ENCODE measurements at places on chromosomes 5 and 9. TPM values are rescaled to one million over a fixed set of nuclear protein-coding genes. Genes with fewer than 3 reads are reported as not detected.

MLANA gene
- not detected for polyA plus RNA-seq

GABRA6 gene
- polyA plus RNA-seq: not detected

LURAP1L gene
- 15.5 TPM for polyA plus RNA-seq

NEURL1B gene
- 2.3 TPM for polyA plus RNA-seq

PCDHA12 gene
- polyA plus RNA-seq: not detected

LMX1B gene
- not detected for polyA plus RNA-seq

ISL1 gene
- 1.2 TPM for polyA plus RNA-seq

LHX2 gene
- polyA plus RNA-seq: 0.11 TPM

LAMC3 gene
- polyA plus RNA-seq: not detected

UIMC1 gene
- polyA plus RNA-seq: 14.1 TPM

FOXI1 gene
- not detected for polyA plus RNA-seq

KCNT1 gene
- polyA plus RNA-seq: not detected
